Neural crest cell (in vitro differentiated cells): ENCODE measurements at places on chromosomes 6 and 20. TPM values are rescaled to one million over a fixed set of nuclear protein-coding genes. Genes with fewer than 3 reads are reported as not detected.

DNA sequence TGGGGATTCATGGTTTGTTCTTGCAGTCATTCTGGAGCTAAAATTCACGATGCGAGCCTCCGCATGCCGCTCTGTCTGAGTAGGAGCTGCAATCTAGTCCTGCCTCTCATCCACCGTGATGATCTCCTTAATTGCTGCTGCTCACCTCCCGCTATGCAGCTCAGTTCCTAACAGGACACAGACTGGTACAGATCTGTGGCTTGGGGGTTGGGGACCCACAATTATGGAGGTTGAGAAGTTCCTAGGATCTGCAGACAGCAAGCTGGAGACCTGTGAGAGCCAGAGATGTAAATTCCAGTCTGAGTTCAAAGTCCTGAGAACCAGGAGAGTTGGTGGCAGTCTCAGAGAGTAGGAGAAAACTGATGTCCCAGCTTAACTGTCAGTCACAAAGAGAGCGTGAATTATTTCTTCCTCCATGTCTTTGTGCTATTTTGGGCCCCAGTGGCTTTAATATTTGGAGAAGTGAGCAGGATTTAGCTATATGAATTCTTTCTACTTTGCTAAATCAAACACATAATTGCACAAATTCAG is 378.7 kb upstream of the MAN1A1 start:
- DNase-seq, result no peak

DNA sequence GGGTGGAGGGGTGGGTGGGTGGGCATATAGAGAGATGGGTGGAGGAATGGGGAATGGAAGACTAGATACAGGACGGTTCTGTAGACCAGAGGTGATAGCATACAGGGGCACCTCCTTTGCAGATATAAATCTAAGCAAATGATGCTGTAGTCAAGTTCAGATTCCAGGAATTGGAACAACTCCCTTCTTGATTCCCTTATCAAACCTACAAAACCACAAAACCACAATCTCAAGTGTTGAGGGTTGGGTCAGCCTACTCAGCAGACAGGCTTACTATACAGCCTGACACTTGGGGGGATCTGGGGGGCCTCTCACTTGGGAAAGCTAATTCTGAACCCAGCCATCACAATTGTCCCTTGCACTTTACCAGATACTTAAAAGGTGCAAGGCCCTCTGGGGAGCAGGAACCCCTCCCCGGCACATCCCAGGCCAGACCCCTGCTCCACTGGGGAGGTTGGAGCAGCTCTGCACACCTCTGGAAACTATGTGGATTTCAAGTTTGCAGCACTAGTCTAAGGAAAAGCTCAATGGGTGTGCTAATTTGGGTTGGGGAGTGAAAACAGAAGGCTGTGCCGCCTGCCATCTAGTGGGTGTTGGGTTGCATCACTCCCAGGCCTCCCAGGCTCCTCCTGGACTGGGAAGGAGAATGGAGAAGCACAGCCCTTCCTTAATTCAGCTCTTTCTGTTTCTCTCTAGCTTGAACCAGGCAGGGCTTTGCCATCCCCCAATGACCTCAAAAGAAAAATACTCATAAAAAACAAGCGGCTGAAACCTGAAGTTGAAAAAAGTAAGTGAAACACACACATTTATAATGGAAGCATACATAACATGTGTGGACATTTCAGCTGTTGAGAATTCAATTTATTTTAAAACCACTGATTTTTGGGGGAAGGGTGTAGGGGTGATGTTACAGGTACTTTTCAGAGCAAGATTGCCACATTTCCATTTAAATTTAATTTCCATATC is 121.2 kb upstream of the LAMP5 start:
- peak; percentile 55 for DNase-seq

DNA sequence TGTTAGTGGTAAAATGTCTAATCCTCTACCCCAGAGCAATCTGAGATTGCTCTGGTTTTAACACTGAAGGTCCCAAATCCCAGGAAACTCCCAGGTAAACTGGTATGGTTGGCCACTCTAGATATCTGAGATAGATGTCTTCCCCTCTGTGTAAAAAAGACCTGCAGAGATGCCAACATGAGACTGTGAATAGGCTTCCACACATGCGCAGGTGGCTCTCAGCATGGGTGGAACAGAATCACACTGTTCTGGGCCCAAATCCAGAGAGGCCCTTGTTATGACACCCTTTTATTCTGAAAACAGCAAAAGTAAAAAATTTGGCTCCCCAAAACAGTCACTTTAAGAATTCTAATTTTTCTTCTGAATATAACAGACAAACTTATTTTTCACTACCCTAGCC is 88.7 kb upstream of the BMP5 start:
- DNase-seq, result no peak

GRCh38 chr6:167304912-167305311 is 13.8 kb downstream of the UNC93A start:
- no peak for DNase-seq

GRCh38 chr6:110329348-110329713 is 28.8 kb downstream of the METTL24 start:
- no peak for DNase-seq

- no peak for DNase-seq
These were observed 4.5 kb upstream of the CD109 start for GRCh38 chr6:73691512-73691911.

- no peak for DNase-seq
These were observed 2.0 kb upstream of the DUSP22 start for GRCh38 chr6:290111-290922.

RAB44 gene
- not detected in 2 replicates for total RNA-seq

ZNF341 gene
- 4.9 and 5.1 TPM in 2 replicates for total RNA-seq

POM121L2 gene
- not detected in 2 replicates for total RNA-seq
